Activated T-cell treated with anti-CD3 and anti-CD28 coated beads for 48 hours (primary cell): ENCODE measurements at places on chromosomes 3 and 15.

DNA sequence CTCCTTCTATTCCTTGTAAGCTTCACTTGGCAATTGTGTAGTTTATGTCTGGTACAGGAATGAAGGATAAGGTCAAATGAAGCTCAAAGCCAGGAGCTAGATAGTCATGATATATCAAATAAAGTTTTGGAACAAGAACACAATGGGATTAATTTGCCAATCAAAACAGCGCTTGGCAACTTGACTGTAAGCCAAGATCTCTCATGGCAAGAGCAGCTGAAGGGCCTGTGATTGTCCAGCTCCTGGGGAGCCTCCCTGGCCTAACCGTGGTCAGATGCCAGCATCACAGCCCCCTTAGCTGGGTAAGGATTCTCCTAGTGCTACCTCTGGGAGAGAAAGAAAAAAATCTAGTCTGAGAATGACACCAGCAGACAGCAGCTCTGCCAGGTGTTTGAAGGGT lies 97.2 kb downstream of the LIPC start:
- no peak for DNase-seq

DNA sequence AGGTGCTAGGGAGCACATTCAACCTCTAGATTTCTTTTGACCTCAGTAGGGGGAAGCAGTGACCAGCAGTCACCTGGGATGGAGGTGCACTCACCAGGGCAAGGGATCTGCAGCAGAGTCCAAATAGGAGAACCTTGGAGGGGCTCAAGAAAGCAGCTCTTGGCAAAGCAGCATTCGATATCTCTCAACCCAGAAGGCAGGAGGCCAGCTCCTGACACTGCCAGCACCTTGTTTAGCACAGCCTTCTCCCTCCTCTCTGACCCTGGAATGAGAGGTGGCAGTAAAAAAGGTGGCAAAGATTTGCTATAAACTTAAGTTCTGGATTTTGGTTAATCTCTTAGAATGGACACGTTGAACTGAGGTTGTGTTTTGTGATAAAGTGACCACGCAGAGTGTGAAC lies 107.9 kb downstream of the AQP9 start:
- no peak for DNase-seq

- DNase-seq, result no peak
Measured at GRCh38 chr3:14843321-14843720, 24.6 kb downstream of the FGD5 start.

DNA sequence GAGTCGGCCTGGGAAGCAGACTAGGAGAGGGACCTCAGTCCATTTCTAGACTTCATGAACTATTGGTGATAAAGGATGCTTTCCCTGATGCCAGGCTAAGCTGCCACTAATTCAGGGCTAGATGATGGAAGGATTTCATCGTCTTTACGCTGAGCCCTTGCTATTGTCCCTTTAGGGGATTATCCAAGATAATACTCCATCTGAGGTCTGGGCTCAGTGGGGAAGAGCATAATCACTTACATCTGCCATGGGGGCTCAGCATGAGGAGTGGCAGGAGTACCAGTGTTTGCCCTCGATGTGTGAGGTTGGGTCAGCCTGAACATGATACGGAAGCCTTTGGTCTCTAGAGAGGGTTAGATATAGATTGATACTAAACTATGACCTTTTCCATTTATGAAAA lies 47.3 kb downstream of the PTPRG start:
- no peak for DNase-seq

GRCh38 chr3:52068055-52068571 lies 11.7 kb upstream of the DUSP7 start:
- DNase-seq, result no peak

- DNase-seq, result no peak
Measured at GRCh38 chr15:29656636-29657475, 165.4 kb downstream of the TJP1 start.

GRCh38 chr3:132421832-132422231 lies 4.5 kb downstream of the DNAJC13 start:
- DNase-seq, result no peak

DNA sequence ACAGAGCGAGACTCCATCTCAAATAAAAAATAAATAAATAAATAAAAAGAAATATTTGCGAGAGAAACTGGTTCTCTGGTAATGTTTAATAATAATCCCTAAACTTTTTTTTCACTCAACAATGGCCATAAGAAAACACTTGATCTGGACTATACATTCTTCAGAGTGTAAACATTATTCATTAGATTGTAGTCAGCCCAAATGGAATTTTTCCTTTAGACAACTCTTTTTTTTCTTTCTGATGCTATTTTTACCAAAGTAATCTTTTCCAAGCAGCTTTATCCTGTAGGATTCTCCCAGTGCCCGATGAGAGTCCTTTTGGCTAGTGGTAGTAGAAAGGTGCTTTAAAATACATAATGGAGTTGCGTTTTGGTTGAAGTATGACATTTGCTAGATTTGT lies 90.4 kb downstream of the NEDD4 start:
- no peak for DNase-seq

GRCh38 chr15:40340038-40340739 lies 550 bp downstream of the CCDC9B start:
- no peak for DNase-seq

DNA sequence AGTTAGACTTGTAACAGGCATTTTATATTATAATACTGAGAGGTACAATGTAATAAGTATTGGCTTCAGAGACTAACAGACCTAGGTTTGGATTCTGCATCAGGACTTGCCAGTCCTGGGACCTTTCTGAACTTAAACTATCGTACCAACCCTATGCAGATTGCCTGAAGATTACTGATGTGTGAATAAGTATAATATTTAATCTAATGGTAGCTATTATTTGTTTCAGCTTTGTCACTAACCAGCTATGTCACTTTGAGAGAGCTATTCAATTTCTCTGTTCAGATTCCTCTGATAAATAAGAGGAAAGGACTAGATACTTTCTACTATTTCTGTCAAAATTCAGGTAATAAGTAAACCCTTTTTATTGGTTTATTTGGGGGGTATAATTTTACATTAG lies 184.4 kb upstream of the NECTIN3 start:
- no peak for DNase-seq

DNA sequence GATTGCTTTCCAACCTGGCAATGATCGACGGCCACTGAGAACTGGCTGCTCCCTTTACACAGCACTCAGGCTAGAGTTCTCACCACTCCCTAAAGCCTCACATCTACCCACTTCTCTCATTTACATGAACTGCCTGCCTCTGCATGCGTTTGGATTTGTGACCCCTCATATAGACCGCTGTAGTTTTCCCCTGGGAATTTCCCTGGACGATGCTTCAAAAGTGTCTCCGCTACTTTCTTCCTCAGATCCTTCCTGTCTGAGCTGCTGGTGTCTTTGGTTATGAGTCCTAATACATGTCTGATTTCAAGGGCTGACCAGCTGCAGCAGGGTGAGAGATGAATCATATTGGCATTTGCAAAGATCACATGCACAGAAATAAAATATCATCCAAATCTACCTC lies 116.7 kb upstream of the ETV5 start:
- no peak for DNase-seq

DNA sequence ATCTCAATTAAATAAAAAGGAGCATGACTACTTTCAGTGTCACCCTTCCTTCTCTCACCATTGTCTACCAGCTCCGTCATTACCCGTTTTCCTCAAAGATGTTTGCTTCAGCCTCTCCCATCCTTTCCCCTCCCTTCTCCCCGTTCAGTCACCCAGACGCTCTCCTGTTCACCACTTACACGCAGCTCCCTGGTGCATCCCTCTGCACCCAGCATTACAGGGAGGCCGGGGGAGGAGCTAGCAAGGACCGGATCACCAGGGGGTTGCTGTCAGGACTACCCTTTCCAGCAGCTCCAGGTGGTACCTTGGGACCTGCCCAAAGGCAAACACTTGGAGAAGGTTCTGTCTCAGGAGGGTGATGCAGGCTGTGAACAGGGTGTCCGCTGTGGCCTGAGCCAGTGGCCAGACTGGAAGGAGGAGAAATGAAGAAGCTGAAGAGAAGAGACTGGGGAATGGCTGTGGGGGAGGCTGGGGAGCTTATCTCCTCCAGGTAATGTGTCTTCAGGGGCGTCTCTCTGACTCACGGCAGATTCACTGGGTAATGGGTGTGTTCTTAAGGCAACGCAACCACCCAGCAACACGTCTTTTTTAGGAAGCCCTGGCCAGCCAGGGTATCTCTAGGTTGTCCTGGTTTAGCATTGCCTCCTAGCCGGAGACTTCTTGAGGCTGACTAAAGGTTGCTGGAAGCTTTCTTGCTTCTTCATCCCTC lies 21.8 kb upstream of the BDH1 start:
- no peak for DNase-seq

- no peak for DNase-seq
Measured at GRCh38 chr3:194824701-194825111, 139.0 kb downstream of the FAM43A start.

GRCh38 chr3:134428401-134428800 lies 54.2 kb upstream of the AMOTL2 start:
- no peak for DNase-seq

DNA sequence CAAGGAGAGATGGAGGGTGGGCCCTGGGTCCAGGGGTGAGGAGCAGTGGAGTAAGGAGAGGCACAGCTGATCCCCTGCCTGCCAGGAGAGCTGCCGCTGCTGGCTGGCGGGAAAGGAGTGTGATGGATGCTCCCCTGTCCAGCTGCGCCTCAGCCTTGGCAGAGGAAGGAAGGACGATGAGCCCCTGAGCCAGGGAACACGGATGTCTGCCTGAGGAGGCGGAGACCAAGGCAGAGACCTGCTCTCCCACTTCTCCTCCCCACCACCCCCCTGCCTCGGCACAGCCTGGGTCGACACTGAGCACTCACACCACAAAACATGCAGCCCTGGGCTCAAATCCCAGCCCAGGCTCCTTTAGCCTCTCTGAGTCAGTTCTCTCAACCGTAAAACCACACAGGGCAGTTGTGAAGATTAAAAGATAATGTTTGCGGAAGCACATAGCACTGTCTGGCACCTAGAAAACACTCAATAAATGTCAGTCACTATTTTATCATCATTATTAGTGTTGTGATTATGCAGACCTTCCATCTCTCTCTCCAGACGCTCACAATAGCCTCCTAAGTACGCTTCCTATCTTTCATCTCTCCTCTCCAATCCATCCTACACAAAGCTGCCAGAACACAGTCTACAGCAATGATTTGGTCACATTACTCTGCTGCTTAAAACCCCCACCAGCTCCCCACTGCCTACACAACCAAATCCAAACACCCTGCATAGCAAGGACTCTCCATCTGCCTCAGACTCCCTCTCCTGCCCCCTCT lies 52.2 kb downstream of the SEMA5B start:
- no peak for DNase-seq

DNA sequence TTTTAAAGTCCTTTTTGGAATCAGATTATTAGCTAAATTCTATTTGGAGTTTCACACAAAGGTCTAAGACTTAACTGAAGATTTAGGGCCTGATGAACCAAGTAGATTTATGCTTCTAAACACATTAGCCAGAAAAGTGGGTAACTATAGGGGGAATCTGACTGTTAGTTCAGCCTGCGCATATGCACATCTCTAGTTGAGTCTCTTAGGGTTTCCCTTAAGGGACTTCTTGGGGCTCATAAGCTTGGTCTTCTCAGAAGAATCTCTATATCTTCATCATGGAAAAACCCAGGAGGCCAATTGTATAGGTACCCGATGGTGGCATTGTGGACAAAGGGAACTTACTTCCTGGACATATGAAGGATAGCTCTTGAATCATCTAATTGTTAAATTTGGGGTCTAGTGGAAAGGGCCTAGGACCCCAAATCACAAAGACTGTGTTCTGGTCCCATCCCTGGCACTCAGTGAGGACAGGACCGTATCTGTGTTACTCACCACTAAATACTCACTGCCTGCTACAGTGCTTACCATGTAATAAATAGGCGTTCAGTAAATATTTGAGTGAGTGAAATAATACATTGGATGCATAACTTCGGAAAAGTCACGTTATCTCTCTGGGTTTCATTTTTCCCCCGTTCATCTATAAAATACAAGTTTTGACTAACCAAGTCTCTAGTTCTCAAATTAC lies 17.0 kb downstream of the SELENOT start:
- DNase-seq, result no peak

- no peak for DNase-seq
Measured at GRCh38 chr15:91909574-91909973, 56.1 kb downstream of the SLCO3A1 start.

DNA sequence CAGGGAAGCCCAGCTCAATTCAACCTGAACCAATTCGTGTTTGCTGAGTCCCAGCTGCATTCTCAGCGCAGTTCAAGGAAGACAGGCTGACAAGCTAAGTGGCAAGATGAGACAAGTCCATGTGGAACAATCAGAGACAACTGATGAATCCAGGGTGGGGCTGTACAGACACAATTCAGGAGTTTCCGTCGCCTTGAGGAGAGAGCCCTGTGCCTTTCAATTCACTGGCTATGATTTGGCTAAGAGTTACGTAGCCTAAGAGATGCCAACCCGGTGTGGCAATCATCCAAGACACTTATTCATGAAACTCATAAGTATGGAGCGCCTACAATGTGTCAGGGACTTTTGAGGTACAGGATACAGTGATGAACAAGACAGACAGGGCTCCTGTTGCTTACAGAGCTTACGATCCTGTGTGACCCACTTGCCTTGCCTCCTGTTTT lies 15.5 kb upstream of the ZBED2 start:
- DNase-seq, result no peak

DNA sequence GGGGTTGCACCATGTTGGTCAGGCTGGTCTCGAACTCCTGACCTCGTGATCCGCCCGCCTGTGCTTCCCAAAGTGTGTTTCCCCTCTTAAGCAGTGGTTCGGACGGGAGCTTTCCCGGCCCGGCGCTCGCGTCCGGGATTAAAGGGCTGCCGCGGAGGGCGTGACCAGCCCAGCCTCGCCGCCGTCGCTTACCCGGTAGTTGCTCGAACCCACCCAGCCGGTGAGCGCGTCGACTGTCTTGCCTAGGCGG lies 513 bp downstream of the CLASP2 start:
- DNase-seq, result peak; percentile 51

DNA sequence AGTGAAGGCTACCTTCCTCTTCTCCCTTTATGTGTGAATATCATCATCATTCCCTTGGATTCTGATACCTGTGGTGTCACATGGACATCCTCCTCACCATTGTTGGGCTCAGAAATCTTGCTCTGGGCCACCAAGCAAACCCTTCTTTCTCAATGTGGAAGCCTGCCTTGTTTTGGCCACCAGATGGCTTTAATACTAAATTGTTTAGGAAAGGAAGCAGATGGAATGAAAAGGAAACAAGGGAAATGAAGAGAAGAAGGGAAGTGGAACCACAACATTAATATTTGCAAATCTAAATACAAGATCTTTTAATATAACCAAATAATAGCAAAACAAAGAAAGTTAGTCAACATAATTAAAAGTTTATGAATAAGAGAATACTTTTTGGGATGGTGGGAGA lies 14.0 kb downstream of the FAM227B start:
- no peak for DNase-seq
